ENCODE measurements at places on chromosomes 11 and 22.

GRCh38 chr22:29078036-29078868, 5.4 kb downstream of the KREMEN1 start:
- no peak for DNase-seq

- peak; percentile 36 for DNase-seq
Observed at GRCh38 chr22:45645526-45646414, 25.9 kb upstream of the ATXN10 start.

- DNase-seq: no peak
Observed at GRCh38 chr11:36108881-36109589, 165.2 kb downstream of the LDLRAD3 start.

DNA sequence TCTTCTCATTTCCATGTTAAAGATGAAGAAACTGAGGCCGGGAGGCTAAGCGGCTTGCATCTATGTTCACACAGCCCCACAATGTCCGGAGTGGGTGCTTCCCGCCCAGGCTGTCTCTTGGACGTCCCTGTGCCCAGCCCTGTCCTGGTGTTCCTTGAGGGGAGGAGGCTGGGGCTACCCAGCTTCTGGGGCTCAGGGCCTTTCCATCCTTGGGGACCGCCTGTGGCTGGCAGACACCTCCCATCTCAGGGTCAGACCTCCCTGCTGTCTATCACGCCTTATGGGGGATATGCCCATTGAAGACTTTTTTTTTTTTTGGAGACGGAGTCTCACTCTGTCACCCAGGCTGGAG, 95.5 kb downstream of the WNT7B start:
- DNase-seq: no peak

- DNase-seq: peak; percentile 30
Observed at GRCh38 chr11:10302359-10302743, 2.5 kb upstream of the ADM start.

DNA sequence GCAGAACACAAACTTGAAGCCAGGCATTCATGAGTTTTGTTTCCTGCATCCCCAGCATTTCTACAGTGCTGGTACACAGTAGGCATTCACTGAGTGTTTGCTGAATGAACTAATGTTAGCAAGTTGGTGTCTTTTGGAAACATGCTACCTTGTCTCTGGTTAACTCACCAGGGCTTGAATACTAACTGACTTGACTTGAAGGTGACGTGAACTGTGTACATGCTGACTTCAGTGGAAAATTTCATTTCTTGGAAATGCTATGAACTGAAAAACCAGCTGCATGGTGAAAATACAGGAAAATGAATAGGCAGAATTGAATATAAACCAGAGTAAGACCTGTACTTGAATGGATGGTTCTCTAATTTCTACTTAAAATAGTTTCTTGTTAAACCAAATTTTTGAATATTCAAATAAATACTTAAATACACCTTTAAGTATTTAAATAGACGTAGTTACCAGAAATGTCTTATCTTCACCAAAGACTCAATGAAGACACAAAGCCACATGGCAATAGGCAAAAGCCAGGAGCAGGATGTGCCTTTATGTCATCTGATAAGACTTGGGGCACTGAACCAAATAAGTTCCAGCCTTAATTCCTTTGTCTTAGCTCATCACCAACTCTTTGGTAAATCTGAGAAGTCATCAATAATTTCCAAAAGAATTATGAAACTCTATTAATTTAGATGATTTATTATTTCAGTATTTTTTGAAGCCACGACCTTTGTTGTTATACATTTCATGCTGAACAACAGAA, 39.7 kb upstream of the POU2AF2 start:
- DNase-seq: no peak

GRCh38 chr22:25497181-25497641, 67.3 kb upstream of the GRK3 start:
- DNase-seq: no peak

GRCh38 chr11:9015677-9016076, 11.9 kb upstream of the NRIP3 start:
- peak; percentile 76 for DNase-seq

DNA sequence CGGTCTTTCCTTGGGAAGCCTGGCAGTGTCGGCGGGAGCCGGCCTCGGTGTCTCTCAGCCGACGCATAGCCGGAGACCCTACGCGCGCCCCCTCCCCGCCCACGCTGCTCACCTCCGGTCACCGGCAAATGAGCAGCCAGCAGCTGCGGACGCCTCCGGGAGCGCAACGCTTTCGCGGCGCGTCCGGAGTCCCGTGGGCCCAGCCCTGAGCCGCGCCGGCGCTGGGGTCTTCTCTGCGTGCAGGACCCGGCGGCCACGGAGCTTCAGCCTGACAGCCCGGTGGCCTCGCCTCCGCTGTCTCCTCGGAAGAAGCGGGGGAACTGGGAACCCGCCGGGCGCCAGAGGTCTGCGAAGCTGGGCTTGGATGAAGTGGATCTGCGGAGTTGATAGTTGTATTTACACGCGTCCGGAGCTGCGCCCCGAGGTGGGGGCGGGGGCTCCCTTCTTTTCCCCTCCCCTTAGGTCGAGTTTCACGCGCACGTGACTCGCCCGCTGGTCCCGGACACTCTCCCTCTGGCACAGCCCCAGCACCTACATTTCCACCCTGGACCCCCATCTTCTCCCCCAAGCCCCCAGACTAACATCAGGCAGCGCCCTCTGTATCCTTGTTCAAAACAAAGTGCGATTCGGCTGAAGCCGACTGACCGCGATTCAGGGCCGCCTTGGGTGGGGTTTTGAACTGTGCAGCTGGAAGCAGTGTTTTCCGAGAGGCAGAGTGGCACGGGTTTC, at the start of gene SLC43A1:
SLC43A1 (minus strand) TSS at position 371 of the 729 bp plus-strand sequence. CDS start 1,591 bp downstream, outside the sequence.
- DNase-seq: peak; percentile 45

DNA sequence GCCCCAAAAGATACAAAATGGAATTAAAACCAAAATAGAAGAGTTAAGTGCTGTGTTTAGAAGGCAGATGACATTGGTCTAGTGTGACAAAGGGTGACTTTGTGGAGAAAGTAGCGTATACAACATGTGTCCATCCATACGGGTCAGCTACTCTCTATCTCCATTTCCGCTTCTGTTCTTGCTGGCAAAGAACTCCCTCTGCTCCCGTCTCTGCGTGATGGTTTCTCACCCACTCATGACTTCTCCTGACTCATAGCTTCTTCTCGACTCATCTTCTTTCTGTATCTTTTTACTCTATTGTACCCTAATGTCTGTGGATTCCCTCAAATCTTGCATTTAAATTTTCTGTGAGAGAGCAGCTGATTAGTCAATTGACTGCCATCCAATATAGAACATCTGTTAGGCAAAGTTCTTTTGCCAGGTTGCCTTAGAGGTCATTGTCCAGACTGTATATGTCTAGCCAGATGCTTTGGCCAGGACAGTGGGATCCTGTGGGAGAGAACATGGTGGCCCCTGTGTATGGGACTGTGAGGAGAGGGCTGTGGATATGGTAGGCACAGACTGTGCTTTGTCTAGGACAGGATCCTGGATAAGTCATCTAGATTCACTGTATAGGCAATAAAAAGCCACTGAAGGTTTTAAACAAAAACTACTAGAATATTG, 28.4 kb downstream of the MMP13 start:
- DNase-seq: no peak

DNA sequence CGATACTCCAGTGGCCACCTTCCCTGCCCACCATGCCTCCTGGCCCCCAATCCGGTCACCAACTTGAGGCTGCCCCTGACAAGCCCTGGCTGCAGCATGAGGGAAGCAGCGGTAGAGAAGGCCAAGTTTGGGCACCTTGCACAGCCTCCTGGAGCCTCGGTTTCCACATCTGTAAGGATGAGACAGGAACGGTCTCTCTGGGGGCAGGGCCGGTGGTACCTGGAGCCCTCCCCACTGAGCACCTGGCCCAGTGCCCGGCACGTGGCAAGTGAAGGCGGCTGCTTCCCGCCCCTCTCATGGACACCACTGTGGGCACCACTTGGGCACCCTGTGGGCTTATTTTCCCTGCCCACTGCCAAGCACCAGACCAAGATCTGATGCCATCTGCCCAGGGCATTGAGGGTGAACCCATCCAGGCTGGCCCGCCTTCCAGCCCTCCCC, 77.8 kb downstream of the CDKN1C start:
- no peak for DNase-seq

DNA sequence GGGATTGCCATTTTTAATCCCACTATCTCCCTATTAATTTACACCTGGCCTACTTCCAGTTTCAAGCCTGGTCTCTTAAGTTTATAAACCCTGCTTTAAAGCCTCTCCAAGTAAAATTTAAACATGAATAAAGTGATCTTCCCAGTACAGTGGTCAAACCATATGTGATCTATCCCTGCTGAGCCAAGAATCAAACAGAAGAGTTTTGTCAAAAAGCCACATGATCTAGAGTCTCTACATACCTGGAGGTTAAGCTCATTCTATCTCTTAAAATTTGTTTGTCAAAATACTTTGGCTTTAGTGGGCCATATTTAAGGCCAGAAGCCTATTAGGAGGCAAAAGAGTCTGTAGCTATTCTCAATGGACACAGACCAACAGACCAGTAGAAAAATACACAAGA, 42.9 kb upstream of the DDI1 start:
- DNase-seq: no peak

DNA sequence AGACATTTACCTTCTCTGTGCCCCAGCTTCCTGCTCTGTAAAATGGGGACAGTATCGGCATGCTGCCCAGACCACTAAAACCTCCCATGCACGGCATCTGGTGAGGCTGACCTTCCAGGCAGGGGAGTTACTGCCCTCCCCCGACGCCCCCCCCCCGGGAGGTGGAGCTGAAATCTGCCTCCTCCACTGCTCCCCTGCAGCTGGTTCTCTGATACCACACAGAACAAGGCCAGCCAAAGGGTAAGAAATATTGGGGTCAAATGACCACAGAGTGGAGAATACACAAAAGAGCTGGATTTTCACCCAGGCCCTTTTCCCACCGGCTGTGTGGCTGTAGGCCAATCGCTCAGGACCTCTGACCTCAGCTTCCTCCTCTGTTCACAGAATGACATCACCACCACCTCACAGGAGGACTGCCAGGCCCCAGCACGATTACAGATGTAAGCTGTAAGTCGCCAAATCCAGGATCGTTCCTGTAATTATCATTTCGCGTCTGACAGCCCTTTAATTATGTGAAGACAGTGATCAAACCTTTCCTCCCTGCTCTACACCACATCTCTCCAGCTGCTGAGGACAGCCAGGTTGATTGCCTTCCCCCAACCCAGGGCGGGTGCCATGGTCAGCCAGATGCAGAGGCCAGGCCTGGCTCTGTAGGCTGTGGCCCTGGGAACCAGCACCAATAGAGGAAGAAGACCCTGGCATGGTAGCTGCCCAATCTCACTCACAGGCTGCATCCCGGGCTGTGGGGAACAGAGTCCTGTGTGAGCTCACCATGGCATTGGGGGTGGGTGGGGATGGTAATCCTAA, 35.7 kb upstream of the KLHL35 start:
- DNase-seq: peak; percentile 33

DNA sequence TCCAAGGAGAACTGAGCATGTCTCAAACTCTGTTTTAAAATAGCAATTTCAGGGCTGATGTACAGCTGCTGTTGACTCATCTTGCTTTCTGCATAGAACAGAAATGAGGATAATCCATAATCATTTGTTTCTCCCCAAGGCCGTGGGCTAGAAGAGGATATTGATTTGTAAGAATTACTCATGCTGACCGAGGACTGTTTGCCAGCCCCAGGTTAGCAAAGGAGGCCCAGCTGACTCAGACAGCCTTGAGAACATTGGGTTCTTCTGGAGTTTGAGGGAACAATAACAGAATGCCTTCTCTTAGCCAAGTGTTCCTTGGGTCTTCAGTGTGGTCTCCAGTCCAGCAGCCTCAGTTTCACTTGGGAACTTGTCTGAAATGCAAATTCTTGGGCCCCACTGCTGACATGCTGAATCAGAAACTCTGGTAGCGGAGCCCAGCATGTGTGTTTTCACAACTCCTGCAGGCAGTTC, 92.0 kb downstream of the ZC3H12C start:
- DNase-seq: no peak

DNA sequence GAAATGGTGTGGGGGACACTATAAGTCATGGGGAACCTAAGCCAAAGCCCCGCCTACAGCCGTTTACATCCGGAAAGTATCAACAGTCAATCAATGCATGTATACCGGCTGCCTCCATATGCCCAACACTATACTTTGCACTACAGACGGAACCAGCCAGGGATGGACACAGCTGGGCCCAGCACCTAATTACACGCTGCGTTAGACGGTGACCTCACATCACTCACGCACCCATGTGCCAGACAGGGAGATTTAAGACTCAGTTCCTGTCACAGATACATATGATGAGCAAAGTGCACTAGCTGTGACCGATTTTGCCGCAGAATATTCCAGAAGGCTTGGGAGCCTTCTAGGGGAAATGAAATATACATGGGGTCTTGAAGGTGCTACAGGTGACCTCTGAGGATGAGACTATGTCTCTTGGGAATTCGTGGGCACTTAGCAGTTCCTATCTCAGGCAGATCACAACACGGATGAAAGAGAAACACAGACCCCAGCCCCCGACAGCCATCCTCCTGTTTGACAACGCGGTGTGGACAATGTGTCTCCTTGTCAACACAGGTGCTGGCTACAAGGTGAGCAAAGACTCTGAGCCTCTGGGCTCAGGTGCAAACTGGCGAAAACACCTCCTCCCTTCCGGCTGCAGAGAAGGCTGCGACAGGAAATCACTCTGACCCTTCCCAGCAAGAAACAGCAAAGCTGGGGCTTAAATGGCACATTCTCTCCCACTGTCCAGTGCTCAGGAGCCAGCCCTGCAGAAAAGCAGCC, 8.0 kb downstream of the AHNAK start:
- peak; percentile 47 for DNase-seq

GRCh38 chr11:22884217-22884616, 23.9 kb upstream of the CCDC179 start:
- no peak for DNase-seq

GRCh38 chr11:60658409-60658808, 41.0 kb upstream of the MS4A8 start:
- peak; percentile 92 for DNase-seq

DNA sequence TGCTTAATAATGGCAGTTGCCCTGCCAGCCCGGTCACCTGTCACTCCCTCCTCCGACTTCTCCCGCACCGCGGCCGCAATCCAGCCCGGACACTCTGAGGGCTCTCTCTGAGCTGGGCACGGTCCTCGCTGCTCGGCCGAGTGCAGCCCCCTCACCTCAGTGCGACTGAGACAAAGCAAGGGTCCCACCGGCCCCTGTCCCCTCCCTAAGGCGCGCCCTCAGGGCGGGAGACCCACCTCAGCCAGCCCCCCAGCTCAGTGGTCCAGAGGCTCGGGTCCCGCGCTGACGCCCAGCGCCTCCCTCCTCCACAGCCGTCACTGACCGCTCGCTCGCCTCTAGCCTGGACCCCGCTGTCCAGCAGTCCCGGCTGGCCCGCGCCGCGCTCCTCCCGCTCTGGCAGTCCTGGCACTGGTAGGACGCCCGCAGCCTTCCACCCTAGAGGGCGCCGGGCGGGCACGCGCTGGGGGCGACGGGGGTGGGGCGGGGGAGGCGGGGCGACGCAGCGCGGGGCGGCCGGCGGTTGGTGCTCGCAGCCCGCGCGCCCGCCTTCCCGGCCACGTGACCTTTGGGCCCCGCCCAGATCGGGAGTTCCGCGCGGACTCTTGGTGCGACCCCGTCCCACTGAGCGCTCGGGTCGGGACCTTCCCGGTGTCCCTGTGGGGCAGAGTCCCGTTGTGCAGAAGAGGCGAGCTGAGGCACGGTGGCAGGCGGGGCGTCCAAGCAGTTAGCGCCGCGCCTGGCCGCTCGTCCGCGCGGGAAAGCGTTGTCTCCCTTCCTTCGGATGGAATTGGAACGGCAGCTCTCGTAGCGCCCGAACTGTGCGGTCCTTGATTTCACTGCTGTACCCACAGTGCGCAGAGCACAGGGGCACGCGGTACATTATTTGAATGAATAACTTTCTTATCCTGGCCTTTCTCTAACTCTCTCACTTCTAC, 7.8 kb upstream of the L3MBTL2 start:
- DNase-seq: peak; percentile 62
